ENCODE measurements at places on chromosomes 3 and 15.

DNA sequence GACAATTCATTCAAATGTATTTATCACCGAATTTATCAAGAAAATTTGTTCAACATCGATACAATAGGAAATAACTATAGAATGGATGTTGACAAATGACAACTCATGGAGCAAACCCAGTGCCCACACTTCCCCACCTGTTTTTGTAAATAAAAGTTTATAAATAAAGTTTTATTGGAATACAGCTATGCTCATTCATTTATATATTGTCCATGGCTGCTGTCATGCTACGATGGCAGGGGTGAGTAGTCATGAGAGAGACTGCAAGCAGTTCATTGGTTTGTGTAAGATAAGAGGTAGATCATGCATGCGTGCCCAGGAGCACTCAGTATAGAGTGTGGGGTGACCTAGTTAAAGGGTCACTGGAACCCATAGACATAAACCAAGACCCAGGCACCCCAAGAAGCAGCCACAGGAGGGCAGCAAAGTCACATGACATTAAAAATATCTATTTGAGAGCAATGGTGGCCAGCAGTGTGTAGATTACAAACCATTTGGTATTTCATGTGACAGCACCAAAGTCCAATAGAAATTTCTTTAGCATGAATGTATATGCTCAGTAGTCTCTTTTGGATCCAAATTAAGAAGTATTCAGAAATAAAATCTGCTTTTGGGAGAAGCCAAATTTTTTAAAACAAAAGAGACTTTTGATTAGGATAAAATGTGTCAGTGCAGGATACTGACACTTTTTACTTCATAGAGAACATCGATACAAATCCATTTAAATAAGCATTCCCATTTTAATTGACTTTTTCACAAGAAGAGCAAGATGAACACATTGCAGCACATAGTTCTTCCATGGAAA is 794.8 kb downstream of the MCTP2 start:
- DNase-seq, result peak; percentile 3

DNA sequence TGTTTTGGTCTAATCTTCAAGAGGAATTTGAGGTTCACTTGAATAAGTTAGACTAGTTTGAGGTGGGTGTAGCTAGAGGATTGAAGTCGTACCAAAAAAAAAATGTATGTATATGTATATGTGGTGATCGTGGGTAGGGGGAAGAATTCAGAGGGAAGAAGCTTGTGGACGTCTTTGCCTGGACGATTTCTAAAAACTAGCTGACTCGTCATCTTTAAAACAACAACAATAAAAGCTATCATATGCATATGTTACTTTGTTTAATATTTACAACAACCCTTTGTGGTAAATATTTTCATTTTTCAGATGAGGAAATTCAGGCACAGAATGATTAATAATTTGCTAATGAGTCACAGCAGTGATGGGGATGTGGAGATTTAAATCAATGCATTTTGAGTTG is 18.1 kb downstream of the RNF111 start:
- DNase-seq, result no peak

DNA sequence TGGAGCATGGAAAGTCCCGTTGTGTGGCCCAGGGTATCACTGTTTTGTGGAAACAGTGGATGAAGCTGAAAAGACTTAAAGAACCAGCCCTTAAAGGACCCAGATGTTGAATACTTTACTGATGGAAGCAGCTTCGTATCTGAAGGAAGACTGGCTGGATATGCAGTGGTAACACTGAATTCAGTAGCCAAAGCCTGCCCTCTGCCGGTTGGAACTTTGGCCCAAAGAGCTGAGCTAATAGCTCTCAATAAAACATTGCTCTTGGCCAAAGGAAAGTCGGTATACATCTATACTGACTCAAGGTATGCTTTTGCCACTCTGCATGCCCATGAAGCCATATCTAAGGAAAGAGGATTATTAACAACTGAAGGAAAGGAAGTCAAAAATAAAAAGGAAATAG is 885.4 kb downstream of the PDCD6IP start:
- peak; percentile 27 for DNase-seq

DNA sequence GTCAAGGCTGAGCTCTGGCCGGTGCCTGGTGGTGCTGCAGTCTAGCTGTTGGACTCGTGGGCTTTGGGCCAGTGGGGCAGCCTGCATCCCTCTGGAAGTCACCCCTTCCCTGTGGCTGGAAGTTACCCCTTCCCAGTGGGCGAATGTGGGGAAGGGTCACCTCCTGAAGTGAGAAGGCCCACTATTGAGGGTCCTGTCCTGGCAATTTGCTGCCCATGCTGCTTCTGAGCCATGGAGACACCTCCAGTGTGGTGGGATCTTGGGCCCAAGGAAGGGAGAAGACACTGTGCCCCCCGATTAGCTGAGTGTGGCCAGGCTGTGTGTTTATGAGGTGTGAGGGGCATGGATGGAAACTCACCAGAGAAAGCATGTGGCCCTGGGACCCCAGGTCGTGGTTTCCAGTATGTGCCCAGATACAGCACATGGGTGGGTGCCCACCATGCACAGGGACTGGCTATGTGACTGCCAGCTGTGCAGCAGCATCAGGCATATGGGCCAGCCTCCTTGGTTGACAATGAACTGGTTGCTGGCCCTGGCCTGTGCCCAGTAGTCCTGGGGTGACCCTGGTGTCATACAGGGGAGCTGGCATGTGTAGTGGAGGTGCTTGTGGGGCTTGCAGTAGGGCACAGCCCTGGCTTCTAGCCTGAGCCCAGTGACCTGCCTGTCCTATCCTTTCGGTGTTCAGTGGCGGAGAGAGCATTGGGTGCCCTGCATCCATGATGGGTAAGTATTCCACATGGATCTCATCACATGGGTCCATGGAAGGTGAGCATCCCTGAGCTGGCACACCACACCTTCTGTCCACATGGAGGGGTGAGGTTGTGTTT is 221.2 kb downstream of the SNRPN start:
- no peak for DNase-seq

DNA sequence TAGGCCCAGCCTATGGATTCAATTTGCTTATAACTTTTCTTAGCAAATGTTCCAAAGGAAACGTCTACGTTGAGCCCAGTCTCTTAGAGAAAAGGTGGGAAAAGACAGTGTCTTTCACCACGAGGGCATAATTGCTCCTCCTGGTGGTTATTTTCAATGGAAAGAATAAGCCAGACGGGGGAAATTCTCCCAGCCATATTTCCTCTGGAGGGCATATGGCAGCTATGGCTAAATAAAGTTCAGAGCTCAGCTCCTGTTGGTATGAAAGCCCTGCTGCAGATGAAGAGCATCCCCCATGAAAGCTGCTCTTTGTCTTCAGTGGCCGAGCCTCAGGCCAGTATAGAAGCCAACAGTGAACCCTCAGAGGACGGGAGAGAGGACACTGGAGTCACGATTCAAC is 297.9 kb downstream of the RYR3 start:
- DNase-seq, result no peak

GRCh38 chr15:68465861-68466560 is 34.0 kb upstream of the ITGA11 start:
- DNase-seq, result no peak

- DNase-seq, result no peak
These were observed 69.0 kb downstream of the TIGIT start for GRCh38 chr3:114362815-114363214.

DNA sequence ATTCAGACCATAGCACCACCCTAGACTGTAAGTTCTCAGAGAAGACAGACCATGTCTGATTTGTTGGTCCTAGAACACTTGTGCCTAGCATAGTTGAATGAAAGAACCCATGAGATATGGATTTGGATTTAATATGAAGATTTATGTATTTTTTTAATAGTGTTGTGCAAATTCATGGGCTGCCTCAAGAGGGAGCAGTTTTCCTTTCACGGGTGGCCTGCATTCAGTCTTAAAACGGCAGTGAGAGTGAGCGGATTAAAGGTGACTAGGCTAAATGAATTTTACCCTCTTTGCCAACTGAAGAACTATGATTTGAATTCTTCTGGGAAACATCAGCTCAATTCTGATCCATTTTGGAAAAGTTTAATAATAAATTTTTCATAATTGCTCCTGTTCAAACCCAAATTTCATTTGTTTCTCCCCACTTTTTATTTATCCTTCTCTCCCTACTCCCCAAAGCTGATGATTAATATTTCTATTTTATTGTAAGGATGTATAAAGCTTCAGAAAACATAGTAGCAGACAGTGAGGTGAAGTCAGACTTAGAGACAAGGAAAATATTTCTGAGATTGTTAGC is 67.3 kb downstream of the MORC1 start:
- peak; percentile 9 for DNase-seq

- no peak for DNase-seq
These were observed 120.7 kb downstream of the EEFSEC start for GRCh38 chr3:128273841-128274573.

- DNase-seq, result no peak
These were observed 17.5 kb upstream of the NMD3 start for GRCh38 chr3:161203485-161204098.

DNA sequence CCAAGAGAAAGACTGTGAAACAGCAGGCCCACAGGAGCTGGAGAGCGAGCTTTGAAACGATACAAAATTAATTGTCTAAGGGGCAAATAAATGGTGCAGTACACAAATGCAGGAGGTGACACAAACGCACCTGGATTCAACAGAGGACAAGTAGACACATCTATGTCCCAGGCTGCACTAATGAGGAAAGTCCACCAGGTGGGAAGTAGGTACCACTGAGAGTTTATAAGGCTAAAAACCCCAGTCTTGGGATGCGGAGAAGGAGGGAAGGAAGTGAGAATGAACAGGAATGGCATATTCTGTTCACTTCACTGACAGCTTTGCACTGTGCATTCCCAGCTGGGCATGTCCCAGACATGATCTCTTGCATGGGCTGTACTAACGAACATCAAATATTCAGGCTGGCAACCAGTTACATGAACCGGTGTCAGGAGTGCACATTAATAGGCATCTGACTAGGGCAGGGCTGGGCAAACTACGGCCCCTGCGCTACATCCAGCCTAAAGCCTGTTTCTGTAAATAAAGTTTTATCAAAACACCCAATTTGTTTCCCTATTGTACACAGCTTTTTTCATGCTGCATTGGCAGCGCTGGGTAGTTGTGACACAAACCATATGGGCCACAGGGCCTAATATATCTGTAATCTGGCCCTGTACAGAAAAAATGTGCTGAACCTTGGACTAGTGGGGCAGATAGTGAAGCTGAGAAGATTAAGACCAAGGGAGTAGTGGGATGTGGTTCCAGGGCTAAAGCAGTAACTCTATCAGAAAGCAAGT is 107.0 kb downstream of the IGF2BP2 start:
- no peak for DNase-seq

DNA sequence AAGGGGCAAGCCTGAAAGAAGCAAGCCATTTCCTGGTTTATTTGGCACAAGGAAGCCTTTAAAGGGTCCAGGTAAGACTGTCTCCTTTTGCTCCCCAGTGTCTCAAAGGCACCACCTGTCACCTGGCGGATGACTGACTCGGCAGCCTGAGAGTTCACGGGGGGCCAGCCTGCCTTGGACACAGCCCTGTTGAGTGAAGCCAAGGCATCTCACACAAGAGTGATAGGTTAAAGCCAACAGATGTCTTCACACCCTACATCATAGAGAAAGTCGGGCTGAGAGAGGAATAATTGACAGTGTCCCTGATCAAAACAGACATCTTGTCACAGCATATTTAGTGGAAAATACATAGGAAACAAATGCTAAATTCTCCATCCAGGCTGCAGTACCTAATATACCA is 28.2 kb upstream of the LIPC start:
- no peak for DNase-seq

GRCh38 chr3:94308767-94309166 is 245.9 kb downstream of the NSUN3 start:
- DNase-seq, result no peak

- no peak for DNase-seq
These were observed 145.4 kb downstream of the NUP210 start for GRCh38 chr3:13274551-13275332.

DNA sequence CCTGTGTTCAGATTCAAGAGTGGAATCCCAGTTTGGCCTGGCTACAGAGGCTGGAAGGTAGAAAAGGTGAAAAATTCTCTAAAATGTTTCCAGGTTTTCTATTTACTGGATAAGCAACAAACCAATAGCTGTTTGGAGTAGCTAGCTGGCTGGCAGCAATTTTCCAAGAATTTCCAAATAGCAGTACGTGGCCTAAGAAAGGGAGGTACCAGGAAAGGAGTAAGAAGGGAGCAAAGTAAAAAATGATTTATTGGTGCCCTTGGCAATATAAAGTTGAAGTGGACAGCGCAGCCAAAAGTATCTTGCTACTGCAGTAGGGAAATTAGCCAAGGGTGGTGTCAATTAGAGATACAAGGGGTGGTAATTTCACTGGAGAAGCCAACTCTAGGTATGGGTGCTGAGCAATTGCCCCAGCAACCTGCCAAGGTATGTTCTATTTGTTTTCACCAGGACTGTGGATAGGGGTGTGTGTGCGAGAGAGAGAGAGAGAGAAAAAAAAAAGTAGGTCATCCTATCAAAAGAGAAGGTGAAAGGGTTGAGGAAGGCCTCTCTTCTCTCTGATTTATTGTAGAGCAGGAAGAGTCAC is 40.8 kb upstream of the THBS1 start:
- no peak for DNase-seq

DNA sequence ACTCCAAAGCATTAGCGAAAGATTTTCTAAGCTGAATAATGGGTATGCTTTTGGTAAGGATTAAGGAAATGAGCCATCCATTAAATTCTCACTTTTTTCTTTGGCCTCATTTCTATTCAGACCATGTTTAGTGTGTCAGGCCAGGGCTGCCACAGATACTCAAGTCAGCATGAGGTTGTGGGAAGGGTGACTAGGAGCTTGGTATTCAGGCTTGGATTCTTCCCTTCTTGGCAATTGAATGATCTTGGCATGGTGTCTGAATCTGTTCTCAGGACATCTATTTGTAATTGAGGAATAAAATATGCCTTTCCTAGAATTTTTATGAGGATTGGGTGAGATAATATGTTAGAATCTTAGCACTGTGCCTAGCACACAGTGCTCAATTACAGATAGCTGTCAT is 11.2 kb downstream of the CCNB2 start:
- no peak for DNase-seq

DNA sequence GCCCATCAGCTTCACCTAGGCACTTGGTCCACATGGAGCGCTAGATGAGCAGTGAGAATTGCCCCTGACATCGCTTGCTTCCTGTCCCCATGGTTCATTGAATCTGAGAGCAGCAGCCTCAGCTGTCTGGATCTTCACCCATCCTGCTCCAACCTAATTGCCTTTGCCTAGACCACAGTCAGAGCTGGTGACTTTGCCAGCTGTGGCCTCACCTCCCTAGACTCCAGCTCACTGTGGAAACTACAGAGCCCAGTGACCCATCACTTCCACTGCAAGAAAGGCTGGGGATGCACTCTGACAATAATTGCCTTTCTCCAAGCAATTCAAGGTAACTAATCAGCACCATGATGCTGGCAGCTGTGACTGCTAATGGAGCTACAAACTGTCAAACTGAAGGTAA is 30.6 kb upstream of the SLC6A1 start:
- DNase-seq, result no peak

All from stimulated activated CD4-positive, alpha-beta T cell treated with anti-CD3 and anti-CD28 coated beads, Interleukin-1b, Interleukin-23, amount 100 ng/mL, for 48 hours (primary cell).